CD4-positive, alpha-beta T cell treated with Interleukin-17A for 1 hour (primary cell): ENCODE measurements at places on chromosomes 2 and 18.

DNA sequence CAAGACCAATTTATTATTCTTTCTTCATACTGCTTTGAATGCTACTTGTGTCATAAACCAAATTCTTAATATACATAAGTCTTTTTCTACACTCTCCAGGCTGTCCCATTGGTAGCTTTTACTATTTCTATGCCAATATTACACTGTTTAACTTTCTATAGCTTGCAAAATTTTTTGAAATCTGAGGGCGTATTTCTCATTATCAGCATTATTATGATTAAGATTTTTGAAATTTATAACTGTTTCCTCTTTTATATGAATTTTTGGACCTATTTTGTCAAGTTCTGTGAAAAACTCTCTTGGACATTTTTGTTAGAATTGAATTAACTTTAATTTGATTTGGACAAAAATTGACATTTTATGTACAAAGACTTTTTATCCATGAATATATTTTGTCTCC lies 98.6 kb downstream of the GFPT1 start:
- no peak for DNase-seq

DNA sequence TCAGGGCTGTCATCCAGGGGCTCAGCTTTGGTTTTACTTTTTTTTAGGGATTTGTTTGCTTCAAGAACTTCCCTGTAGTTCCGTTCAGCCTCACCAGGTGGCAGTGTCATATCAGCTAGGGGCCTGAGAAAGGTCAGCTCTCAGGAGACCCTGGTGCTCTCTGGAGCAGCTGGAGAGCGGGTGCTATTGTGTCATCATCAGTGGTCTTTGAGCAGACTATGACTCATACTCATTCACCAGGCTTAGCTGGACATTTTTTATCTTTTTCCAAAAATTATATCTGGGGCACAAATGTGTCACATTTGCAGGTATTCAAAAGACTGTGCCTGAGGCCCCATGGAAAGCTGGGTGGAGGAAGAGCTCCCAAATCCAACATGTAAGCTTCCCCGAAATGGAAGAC lies 24.4 kb downstream of the ZNF892 start:
- no peak for DNase-seq

- no peak for DNase-seq
These were observed 243.9 kb downstream of the CDCA7 start for GRCh38 chr2:173598525-173598924.

GRCh38 chr2:123502931-123503330 lies 522.2 kb upstream of the CNTNAP5 start:
- no peak for DNase-seq

DNA sequence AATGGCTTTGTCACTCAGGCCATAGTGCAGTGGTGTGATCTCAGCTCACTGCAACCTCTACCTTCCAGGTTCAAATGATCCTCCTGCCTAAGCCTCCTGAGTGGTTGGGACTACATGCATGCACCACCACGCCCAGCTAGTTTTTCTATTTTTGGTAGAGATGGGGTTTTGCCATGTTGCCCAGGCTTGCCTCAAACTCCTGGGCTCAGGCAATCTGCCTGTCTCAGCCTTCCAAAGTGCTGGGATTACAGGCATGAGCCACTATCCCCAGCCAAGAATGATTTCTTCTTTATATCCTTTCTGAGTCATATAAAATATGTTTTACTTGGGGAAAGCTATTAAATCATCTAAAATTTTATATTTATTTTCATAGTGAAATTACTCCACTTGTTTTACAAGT lies 61.3 kb downstream of the CYBRD1 start:
- no peak for DNase-seq

DNA sequence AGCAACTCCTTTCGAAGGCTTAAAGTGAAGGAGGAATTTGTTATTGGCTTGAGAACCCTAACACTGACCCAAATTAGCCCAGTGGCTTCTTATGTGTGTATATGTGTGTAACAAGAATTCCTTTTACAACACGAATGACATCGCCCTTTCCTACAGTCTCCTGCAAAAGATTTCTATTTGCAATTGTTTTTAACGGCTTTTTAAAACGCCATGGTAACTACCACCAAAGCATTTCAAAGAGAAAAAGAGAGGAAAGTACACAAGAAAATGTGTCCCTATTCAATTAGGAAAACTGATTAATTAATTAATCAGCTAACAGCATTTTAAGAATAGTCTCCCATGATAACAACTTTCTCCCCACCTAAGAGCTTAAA lies 58.1 kb downstream of the PAX3 start:
- no peak for DNase-seq

GRCh38 chr2:145813481-145813880 lies 1293.6 kb upstream of the ZEB2 start:
- DNase-seq: no peak

GRCh38 chr2:71619230-71619741 lies 165.9 kb downstream of the DYSF start:
- no peak for DNase-seq
